ENCODE measurements at places on chromosomes 7 and 10. TPM values are rescaled to one million over a fixed set of nuclear protein-coding genes. Genes with fewer than 3 reads are reported as not detected.

Gene MYOF
- 54.9 TPM for polyA plus RNA-seq

DNA sequence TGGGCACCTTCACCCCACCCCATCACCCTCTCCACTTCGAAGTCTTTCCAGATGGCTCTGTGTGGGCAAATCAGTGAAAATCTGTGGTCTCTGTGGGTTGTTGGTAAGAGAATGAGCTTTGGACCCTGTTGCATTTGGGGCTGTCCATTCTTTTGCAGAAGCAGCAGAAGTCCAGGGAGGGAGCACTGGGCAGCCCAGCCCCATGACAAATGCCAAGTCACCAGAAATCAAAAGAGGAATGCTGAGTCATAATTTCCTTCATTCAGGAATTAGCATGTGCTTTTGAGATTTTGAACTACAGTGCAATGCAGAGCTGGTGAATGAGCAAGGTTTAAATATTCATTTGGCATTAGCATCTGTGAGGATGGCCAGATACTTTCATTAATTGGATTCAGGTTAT, 556.2 kb downstream of the LRMDA start:
- no peak for DNase-seq

GRCh38 chr7:112365551-112365950, 84.7 kb upstream of the IFRD1 start:
- no peak for DNase-seq

GRCh38 chr7:29146057-29146706, at the start of gene CPVL:
TSS of gene CPVL (minus strand) at chr7:29146537. CDS start at chr7:29121061, 25,476 bp downstream.
- DNase-seq = no peak

GRCh38 chr10:131560166-131560565, 248.6 kb upstream of the TCERG1L start:
- DNase-seq = no peak

Gene PIP
- polyA plus RNA-seq = not detected

DNA sequence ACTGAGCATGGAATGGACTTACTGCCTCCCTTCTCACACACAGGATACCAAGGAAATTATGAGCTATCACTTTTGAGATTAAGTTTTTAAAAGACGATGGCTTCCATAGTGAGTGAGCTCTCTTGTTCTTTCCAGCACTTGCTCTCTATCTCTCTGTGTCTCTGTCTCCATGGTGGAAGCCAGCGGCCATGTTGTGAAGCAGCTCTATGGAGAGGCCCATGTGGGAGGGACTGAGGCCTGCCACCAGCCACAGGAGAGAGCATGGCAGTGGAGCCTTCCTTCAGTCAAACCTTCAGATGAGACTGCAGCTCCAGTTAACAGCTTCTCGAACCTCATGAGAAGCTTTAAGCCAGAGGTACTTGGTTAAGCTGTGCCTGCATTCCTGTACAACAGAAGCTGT, 20.5 kb upstream of the PDIA4 start:
- no peak for DNase-seq

Gene ENO4
- polyA plus RNA-seq = 4.4 TPM

DNA sequence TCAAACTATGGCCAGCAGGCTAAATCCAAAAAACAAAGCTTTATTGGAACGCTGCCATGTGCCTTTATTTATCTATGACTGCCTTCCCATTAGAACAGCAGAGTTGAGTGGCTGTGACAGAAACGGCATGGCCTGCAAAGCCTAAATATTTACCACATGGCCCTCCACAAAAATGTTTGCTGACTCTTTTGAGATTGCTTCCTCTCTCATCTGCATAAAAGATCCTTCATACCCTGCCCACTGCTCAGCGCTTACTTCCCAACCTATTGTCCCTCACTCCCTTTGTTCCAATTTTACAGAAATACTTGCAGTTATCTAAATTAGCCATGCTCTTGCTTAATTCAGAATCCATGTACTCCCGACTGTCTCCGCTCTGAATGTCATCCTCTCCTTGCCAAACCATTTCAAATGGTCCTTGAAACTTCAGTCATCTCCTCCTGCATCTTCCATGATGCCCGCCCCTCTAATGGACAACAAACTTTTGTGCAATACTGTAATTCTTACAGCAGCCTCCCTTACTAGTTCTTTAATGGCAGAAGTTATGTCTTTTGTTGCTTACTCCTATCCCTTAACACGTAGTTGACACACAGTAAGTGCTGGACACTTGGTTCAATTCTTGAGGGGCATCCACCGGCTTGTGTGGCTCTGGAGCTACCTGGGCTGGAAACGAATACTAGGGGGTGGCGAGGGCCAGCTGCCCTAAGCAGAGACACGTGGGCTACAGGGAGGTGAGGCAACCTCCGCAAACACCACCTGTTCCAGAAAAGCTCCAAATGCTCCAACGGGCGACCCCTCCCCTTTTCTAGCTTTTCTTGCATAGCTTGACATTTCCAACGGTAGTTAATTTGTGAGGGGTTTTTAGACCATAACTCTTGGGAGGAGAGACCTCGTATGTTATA, 832 bp downstream of the XRCC2 start:
- no peak for DNase-seq

GRCh38 chr10:69100136-69100872, 12.4 kb downstream of the SRGN start:
- no peak for DNase-seq

Gene RELN
- 18.3 TPM for polyA plus RNA-seq

- no peak for DNase-seq
Observed at GRCh38 chr7:51029701-51030191, 247.1 kb upstream of the GRB10 start.

Gene MET
- 35.6 TPM for polyA plus RNA-seq

- no peak for DNase-seq
Observed at GRCh38 chr7:158802535-158803366, 26.6 kb downstream of the ESYT2 start.

DNA sequence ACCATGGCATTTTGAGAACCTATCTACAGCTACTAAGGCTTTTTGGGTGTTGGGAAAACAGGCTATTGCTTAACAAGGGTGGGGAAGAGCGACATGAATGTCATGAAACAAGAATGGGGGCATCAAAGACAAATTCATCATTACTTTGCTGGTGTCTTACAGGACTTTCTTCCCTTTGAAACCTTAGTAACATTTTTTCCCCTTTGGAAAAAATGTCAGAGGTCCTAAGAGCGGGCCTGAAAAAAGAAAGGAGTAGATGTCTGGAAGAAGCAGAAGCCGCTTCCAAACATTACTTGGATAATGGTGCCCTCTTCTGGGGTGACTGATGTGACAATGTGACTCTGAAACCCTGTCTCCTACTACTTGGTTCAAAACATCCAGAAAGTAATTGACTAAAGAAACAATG, 3.8 kb upstream of the DDX50 start:
- DNase-seq = peak; percentile 82
